Hematopoietic multipotent progenitor cell treated with erythropoietin and hydrocortisone succinate and interleukin-3 and kit ligand, for 6 days (in vitro differentiated cells): ENCODE measurements at places on chromosomes 1 and 21.

DNA sequence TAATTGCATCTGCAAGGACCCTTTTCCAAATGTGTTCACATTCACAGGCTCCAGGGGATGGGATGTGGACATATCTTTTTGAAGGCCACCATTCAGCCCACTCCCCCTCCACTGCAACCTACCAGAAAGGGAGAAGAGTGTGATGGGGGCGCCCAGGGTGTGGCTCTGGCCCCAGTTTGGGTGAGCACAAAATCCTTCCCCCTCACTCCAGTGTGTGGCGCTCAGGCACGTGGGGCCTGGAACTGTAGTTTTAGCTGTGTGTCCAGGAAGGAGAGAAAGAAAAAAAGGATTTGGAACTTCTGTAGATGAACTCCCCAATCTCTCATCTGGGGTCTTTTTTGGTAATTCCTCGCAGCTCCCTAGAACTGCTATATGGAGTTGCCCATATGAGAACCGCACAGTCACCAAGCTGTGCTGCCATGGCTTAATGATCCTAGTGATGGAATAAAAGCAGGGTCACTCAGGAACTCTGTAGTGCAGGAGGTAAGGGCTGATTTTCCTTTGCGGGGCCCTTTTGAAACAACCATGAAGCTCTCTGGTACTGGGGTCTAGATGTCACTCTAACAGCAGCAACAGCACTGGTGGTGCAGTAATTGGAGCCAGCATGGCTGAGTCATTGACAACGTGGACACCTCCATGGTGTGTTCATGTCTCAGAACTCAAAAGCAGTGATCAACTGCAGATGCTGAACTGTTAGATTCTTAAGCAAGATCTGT is 17.0 kb downstream of the AGT start:
- DNase-seq, result no peak

DNA sequence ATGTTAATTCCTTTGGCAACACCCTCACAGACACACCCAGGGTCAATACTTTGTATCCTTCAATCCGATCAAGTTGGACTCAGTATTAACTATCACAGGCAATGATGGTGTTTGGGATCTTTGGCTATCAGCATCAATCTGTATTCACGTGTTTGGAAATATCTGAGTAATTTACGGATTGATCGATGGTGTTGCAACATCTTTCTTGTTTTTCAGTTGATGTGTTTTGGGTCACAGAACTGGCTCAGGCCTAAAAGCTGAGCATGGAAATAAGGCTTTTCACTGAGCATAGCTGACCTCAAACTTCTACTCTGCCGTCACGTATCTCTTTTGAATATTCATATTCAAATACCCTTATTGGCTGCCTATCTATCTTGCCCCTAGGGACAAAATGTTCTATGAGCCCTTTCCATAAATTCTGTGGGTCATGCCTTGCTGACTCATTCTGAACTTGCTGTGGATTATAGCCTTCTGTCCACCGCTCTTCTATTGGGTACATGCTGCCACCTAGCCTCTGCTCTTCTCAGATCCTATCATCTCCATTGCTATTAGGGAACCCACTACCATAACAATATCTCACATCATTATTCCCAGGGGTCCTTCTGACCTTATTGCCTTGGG is 156.0 kb downstream of the PDE4B start:
- DNase-seq, result peak; percentile 3

GRCh38 chr1:52636721-52637695 is 4.0 kb downstream of the SHISAL2A start:
- DNase-seq, result peak; percentile 54

DNA sequence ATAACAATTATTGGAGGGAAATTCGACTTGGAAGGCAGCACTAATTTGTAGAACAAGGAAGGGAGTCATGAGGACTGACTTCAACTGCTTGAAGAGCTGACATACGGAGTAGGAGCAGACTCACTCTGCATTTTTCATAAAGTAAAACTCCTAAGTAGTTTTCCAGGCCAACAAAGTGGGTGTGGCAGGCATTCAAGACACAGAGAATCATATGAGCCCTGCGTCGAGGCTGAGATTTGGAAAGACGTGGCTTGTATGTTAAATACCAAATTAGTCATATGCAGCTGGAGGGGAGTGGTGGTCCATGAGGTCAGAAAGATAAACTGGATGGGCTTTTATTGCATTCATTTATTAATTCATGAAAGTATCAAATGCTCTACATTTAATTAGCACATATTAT is 255.7 kb upstream of the JUN start:
- no peak for DNase-seq

GRCh38 chr1:76503100-76503499 is 364.2 kb upstream of the ST6GALNAC5 start:
- DNase-seq, result no peak

DNA sequence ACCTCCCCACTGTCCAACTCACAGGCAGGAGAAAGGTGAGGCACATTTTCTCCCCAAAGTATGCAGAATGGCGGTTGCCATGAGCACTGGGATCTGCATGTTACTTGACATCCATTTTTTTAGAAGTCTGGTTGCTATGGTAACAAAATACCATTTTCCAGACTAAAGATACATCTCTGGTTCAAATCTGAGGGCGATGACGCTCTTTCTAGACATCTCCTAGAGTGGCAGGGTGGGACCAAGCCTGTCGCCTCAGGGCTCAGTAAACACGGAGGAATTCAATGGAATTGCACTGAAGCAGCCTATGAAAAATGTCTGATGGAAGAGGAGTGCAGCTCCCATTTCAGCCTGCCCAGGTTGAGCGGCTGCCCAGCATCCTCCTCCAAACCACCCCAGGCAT is 21.5 kb upstream of the FAM43B start:
- no peak for DNase-seq

DNA sequence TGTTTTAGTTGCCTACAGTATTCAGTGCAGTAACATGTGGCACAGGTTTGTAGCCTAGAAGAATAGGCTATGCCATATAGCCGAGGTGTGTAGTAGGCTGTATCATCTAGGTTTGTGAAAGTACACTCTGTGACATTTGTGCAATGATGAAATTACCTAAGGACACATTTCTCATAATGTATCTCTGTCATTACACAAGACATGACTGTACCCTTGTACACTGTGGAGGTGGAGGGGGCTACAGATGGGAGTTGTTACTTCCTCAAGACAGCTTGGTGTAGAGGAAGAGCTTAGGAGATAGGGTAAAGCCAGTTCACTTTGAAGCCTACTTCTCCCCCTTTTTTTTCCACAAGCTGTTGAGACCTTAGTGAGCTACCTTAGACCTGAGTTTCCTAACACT is 59.7 kb upstream of the RAVER2 start:
- DNase-seq, result peak; percentile 7

GRCh38 chr1:230375147-230375546 is 51.0 kb downstream of the PGBD5 start:
- no peak for DNase-seq

DNA sequence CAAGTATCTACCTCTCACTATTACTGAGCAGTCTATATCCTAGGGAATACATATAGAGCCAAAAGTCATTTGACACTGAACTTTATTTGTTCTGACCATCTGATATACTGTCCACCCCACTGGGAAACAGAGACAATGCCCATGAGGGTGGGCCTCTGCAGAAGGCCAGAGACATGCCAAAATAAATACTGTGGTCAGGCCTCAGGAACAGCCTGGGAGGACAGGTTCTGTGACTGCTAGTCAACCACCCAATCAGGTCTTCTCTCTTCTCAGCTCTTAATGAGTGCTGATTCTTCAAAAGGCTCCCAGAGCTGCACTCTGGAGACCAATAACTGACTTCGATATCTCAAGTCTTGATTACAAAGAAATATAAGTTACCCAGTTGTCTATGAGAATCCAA is 5.5 kb upstream of the ANKRD35 start:
- no peak for DNase-seq

GRCh38 chr1:232263452-232263851 is 366.5 kb downstream of the SIPA1L2 start:
- DNase-seq, result no peak

- no peak for DNase-seq
These were observed 155.0 kb downstream of the KCNH1 start for GRCh38 chr1:210978974-210979354.

GRCh38 chr1:240426051-240426450 is 185.9 kb downstream of the GREM2 start:
- no peak for DNase-seq

DNA sequence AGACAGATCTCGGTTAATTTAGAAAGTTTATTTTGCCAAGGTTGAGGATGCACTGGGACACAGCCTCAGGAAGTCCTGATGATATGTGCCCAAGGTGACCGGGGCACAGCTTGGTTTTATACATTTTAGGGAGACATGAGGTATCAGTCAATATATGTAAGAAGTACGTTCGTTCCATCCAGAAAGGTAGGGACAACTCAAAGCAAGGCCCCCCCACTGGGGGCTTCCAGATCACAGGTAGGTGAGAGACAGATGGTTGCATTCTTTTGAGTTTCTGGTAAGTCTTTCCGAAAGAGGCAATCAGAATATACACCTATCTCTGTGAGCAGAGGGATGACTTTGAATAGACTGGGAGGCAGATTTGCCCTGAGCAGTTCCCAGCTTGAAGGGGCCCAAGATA is 60.4 kb upstream of the VTCN1 start:
- no peak for DNase-seq

DNA sequence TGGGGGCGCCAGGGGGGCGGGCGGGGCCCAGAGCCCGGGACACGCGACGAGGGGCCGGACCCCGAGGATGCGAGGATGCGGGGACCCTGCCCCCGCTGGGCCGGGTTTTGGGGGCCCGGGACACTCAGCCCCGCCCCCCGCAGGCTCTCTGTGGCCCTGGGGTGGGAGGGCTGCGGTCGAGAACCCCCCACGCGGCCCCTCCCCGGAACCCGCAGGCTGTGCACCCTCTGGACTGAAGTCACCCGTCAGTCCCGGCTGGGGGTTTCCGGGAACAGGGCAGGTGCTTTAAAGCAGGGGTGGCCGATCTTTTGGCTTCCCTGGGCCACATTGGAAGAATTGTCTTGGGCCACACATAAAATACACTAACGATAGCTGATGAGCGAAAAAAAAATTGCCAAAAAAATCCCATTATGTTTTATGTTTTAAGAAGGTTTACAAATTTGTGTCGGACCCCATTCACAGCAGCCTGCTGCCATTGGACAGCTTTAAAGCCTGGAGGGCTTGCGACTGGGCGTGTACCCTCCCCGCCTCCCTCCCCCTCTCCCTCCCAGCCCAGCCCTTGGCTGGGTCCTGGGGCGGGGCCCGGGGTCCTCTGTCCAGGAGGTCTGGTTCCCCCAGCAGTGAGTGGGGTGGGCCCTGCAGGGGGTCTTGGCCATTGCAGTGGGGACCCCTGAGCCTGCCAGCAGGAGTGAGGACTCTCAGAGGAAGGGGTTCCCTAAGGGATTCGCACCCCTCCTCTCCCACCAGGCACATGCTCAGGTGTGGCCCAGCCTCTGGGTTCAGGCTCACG is 21.6 kb upstream of the C1orf159 start:
- no peak for DNase-seq

- DNase-seq, result no peak
These were observed 112.2 kb downstream of the MAP3K21 start for GRCh38 chr1:233439721-233440120.

GRCh38 chr1:183915625-183916510 is 110.9 kb downstream of the RGL1 start:
- DNase-seq, result peak; percentile 95

GRCh38 chr1:36486439-36487335 is 4.0 kb upstream of the CSF3R start:
- peak; percentile 71 for DNase-seq

DNA sequence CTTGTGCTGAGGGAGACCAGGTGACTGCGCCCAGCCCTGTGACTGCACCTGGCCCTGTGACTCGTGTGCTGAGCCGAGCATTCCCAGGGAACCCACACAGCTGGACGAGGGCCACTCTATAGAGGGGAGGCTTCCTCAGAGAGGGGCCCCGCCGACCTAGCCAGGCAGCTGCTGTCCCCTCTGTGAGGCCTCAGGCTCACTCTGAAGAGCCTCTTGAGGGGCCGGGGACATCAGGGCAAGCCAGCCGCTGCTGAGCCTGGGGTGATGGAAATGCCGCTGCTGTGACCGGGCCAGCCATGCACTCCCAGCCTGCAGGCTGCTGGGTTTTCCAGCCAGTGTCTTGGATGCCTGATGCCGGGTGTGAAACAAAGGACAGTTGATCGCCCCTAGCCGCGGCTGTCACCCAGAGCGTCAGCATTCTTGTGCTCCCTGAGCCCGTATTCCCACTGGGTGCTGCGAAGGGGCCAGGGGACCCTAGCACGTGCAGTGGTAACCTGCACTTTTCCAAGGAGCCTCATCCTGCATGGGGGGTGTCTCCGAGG is 17.5 kb downstream of the PFKL start:
- no peak for DNase-seq

DNA sequence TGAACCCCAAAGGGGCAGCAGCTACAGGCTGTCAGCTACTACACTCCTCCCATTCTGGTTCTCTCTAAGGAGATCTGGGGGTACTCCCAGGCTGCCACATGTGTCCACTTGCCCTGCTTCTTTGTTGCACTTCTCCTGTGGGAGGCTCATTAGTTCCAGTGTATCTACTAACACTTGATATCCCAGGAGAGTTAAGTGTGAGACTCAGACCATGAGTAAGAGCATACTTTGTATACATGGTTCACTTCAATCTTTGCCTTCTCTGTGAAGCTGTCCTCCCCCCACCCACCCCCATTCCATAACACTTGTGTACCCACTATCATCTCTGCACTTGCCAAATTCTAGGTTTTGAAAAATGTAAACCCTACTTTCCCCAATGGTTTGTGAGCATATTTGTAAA is 34.9 kb upstream of the GADD45A start:
- DNase-seq, result no peak

GRCh38 chr1:109977657-109978378 is 6.7 kb upstream of the AHCYL1 start:
- DNase-seq, result no peak

DNA sequence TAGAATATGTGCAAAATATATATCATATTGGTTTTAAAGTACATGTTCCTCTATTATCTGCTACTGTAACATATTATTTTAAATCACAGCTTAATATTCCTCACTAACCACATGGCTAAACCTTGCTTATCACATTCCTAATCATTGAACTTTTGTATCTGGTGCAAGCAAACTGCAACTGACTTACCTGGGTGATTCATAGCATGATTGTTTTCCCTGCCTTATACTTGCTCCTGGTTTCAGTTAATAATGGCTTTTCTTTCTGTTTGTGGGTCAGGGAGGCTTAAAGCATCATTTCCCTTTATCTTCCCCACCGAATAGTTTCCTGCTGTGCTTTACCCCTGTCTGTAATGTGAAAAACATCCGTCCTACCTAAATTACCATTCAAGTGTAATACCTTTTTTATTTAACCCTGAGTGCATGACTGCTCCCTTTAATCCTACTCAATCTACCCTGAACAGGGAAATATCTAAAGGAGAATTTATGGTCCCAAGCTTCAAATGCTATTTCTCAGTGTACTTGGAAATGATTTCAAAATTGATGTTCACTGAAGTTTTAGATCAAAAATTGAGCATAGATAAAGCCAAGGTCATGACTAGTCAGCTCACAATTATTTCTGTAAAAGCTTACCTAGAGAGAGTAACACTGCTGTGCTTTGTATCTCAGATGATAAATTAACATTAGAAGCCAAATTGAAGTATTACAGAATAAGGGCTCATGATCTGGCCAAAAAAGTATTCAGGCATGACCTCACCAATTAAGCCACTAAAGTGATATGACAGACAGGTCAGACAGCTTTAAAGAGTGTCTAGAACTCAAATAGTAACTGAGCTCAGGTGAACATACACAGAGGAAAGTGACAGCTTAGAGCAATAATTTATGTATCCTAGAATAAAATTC is 507.1 kb downstream of the BRINP3 start:
- DNase-seq, result no peak
